ENCODE measurements at places on chromosomes 12 and 14.

DNA sequence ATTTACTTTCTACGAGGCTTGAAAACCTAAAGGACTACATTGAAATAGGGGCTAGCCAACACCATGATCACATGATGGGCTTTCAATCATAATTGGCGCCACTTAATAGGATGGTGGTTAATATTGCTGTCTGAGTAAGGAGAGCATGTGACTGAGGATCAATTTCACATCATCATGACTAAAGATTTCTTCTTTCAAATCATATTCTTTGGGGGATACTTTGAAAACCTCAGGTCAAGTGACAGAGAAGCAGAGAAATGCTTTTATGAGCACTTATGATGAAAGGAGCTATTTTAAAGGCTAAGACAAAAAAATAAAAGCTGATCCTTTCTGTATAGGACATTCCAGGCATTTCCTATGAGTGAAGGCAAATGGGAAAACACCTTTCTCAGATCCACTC lies 42.9 kb upstream of the KRAS start:
- DNase-seq = no peak

GRCh38 chr14:44833376-44834060 lies 128.2 kb downstream of the KLHL28 start:
- DNase-seq = no peak

GRCh38 chr12:52164624-52165023 lies 27.2 kb downstream of the KRT80 start:
- no peak for DNase-seq

DNA sequence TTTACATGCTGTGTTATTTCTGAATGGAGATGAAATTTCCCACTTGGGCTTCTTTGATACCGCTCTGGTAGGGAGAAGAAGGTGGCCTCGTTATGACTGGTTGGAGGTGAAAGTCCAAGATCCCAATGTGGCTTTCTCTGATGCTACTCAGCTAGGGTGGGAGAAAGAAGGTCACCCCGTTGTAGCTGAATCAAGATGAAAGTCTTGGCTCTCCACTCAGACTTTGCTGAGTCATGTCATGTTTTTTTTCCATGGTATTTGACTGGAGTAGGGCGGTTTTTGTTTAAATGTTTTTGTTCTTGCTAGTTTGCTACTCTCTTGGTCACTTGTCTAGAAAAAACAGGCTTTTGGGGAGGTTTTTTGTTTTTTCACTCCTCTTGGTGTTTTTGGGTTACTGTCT lies 2.4 kb upstream of the PDE6H start:
- no peak for DNase-seq

DNA sequence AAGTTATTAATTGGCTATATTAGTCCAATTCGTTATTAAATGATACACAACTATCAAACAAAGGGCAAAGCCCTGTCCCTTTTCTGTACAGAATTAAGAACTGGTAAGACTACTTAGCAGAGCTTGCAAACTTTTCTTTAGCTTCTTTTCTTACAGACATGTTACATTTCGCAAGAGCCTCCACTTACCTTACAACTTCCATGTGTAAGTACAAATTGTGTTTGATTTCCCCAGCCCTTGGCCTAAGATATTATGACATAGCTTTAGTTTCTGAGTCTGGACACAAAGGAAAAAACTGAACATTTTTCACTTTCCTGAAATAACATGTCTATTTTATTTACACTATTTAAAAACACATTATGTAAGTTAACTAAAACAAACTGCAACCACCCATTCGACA lies 1.7 kb downstream of the ATF7 start:
- DNase-seq = no peak
